Activated T-cell treated with anti-CD3 and anti-CD28 coated beads for 24 hours (primary cell): ENCODE measurements at places on chromosomes 4 and X.

DNA sequence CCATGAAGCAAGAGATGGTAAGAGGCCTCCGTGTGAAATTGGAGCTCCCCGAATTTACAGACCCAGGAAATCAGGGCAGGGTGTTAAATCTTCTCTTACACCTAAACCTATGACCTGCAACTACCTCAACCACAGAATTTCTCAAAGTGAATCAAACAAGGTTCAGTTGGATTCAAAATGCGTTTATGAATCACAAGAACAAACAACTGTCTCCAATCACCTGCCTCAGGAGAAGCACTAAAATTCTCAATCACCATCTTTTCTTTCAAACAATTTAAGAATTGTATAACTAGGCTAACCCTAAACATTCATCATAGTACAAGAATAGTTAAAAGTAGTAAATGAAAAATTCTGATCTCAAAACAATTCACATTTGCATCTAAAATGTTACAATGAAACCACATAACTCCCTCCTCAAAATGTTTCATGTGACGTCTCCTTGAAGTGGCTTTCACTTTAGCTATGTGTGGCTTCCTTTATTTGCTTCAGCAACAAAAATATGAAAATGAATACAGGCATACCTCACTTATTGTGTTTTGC, 19.2 kb downstream of the PPP3CA start:
- no peak for DNase-seq

- no peak for DNase-seq
Measured at GRCh38 chr4:25797136-25797535, 65.7 kb downstream of the SEL1L3 start.

DNA sequence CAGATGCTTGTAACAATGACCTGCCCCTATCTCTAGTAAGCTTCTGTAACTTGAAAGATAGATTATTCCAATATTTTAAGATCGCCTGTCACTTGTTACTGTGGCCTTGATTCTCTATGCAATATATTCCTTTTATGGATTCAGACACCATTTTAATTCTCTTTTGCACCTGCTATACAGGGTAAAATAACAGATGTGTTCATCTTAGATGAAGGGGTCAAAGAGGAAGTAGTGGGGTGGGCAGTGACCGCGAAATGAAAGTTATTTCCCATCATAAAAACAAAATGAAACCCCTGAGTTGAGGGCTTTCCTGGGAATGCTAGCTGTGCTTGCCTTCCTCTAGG, 175.9 kb downstream of the TSPAN5 start:
- no peak for DNase-seq

DNA sequence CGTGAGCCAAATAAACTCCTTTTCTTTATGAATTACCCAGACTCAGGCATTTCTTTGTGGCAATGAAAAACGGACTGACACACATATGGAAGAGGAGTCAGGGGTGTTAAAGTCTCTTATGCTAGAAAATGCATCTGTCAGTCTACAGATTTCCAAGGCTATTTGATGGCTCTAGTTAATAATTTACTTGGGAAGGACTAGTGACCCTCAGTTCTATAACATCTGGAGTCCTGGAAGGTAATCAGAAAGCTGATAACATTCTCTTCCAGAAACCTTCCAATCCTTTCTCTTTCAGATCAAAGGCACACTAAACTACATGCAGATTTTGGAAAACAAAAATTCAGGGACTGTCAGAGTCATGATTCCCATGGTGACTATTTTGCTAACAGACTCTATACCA, 142.0 kb upstream of the TEX13D start:
- DNase-seq = no peak

DNA sequence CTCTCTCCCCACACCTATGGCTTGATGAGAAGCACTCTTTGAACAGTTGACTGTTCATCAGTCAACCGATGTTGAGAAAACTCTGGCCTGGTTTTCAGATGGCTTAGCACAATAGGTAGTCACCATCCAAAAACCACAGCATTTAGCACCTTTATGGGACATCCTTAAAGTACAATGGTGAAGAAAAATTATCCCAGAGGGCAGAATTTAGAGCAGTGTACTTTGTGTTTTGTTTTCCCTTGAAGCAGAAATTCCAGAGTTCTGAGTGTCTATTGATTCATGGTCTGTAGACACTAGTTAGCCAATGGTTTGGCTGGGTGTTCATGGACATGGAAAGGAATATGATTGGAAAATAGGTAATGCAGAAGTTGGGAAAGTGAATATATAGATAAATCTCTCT, 487.0 kb downstream of the PDHA2 start:
- no peak for DNase-seq

- no peak for DNase-seq
Measured at GRCh38 chr4:22910200-22910599, 217.5 kb downstream of the GBA3 start.

DNA sequence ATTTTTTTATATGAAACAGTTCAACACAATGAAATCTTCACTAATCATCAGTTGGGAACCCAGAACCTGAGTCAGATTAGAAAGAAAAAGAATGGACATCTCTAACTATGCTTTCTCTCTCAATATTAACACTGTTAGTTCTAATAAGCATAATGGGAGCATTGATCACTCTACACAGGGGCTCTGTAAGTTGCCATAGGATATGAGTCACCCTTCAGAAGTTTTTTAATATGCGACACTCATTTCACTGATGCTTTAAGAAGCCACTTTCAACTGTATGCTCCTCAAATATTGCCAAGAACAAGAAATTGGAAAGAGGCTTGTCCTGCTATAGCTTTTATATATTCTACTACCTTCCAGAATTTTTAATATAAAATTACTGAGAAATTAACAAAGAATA, 187.0 kb downstream of the AASDH start:
- DNase-seq = no peak

DNA sequence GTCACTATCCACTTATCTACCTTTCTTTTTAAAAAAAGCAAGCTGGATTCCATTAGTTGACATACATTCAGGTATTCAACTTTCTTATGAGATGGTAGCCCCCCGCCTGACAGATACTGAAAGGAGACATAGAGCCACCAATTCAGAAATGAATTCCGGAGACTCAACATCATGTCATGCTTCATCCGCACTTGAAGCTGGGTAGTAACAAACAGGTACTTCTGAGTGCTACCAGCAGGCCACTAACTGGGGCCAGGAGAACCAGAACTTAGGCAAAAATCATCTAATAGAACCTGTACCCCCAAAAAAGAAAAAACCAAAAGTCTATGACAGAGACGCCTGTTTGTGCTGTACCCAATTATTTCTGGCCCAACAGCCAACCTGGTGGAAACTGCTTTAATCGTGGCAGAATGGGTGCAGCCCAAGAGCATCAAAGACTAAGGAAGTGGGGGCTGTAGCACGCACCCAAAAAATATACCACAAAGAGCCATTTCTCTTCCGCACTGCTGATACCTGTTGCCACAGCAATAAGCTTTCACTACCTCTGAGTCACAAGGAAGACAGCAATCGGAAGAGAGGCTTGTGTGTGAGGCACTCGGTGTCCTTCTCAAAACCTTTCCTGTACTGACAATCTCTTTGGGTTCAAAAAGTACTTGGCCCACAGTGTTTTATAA, 84.8 kb downstream of the AFAP1 start:
- peak; percentile 56 for DNase-seq

- DNase-seq = no peak
Measured at GRCh38 chr4:23324021-23324690, 565.7 kb downstream of the PPARGC1A start.

DNA sequence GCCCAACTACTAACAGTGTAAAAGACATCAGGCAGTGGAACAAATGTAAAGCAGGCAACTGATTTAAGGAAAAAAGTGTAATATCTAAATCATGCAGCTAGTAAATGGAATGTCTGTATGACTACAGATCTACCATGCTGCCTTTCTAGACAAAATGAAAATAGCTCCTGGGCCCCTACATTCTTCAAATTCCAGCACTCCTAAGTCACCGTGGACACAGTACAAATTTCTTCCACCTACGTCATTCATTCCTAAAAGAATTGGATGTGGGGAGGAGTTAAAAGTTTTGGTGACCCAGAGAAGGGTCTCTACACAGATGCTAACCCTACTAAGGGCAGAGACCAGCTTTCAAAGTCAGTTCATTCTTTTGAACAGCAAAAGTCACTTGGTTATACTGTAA, 137.2 kb upstream of the ARHGEF9 start:
- no peak for DNase-seq

- DNase-seq = no peak
Measured at GRCh38 chr4:42339935-42340406, 57.3 kb upstream of the SHISA3 start.

DNA sequence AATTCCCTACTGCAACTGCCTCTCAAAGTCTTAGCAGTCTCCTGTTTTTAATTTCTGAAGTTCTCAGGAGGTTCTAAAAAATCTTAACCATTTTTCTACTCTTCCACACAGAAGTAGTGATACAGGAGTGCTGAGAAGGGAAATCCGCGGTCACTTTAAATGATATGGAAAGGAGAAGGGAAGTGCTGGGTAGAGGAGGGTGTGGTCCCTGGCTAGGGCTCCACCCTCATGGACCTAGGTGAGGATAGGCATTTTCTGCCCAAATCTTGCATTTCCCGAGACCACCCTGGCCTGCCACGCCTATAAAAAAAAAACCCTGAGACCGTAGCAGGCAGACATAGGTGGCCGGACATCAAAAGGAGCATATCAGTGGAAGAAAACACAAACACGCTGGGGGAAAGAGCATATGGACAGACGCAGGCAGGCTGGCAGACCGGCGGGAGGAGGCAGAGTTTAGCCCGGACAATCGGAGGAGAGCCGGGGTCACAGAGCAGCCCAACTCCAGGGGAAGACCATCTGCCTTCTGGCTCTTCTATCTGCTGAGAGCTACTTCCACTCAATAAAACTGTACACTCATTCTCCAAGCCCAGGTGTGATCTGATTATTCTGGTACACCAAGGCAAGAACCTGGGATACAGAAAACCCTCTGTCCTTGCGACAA, 85.7 kb downstream of the POU3F4 start:
- DNase-seq = no peak

DNA sequence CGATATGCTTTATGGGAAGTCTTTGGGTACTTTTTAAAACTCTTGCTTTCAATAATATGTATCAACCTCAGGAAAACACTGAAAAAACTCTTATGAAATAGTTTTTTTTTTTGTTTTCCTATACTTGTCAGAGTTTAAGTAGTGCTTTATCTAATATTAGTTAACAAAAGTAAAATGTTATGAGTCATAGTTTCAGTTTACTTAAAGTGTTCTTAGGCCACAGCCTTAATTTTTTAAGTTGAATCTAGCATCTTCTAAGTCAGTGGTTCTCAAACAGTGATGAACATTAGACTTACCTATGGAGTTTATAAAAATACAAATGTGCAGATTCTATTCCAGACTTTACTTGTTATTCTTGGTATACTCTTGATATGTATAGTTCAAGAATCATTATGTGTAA, 26.3 kb upstream of the ADGRL3 start:
- no peak for DNase-seq

DNA sequence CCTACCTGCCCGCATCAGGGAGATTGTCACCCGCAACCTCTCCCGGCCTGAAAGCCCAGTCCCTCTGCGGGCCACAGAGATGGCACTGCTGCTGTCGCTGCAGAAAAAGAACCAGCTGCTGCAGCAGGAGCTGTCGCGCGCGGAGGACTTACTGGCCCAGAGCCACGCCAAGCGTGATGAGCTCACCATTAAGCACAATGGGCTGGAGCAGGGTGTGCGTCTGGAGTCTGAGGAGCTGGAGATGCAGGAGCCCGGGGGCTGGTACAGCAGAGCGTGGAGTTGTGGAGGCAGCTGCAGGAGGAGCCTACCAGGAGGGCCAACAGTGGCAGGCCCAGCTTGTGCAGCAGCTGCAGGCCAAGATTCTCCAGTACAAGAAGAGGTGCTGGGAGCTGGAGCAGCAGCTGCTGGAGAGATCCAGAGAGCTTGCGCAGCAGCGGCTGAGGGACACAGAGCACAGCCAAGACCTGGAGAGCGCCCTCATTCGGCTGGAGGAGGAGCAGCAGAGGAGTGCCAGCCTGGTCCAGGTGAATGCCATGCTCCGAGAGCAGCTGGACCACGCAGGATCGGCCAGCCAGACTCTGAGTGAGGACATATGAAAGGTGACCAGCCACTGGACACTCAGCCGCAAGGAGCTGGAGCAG, 11.3 kb downstream of the SMIM10L2A start:
- DNase-seq = no peak

GRCh38 chr4:85028910-85029309, 62.4 kb upstream of the WDFY3 start:
- DNase-seq = no peak
